Activated T-cell treated with anti-CD3 and anti-CD28 coated beads, Interleukin-2, amount 50 U/mL, for 48 hours (primary cell): ENCODE measurements at places on chromosomes 1 and 21.

GRCh38 chr21:40080385-40080784, 213.1 kb downstream of the PCP4 start:
- no peak for DNase-seq

DNA sequence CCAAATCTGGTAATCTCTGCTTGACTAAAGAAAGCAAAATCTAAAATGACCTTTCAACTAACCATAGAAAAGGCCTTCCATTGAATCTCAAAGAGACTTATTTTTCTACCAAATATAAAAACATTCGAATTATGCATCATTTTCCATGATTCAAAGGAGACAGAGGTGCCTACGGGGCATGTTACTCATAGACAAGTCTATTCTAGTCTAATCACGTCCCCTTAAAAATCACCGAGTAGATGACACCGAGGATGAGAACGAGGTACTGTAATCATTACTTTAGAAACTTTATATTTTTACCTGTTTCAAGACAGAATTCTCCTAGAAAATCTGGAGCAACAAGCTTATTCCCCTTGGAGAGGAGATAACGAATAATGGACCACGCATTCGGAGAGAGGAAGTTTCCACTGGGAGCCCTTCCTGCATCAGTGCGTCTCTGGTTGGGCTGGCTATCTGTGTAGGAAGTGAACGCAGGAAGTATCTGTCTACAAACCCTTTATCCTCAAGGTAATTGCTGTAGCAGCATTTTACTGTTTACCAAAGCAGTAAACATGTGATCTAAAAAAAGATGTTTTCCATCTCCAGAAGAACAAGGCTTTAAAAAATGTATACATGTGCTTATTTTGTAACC, 9.5 kb downstream of the ERG start:
- DNase-seq, result no peak

GRCh38 chr1:245678860-245679411, 524.2 kb downstream of the KIF26B start:
- no peak for DNase-seq

- no peak for DNase-seq
These were observed 84.3 kb downstream of the KCNK2 start for GRCh38 chr1:215166886-215167285.

DNA sequence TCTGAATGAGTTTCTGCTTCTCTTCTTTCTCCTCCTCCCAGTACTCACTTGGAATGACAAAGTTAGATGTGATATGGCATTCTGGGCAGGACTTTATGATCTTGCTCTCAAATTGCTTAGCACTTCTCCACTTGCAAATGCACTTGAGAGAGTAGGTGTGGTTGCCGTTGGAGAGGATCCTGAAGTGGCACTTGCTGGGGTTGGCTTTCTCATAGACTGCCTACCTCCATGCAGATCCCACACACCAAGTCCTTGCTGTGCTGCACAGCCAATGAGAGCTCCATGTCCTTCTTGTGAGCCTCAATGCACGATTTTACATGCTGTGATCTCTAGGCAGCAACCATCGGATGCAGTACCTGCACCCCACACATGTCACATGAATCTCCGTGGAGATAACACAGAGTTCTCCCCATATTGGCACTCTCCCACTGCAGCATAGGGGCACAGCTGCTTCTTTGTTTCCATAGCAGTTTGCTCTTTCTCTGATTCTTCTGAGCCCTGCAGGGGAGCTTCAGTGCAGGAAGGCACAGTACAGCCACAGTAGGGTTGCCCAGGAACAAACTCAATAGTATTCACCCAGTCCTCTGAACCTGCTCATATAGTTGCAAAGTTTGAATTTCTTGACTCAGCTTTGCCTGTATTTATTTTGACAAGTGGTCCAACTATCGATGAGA, 45.2 kb downstream of the ZNF691 start:
- DNase-seq, result no peak

DNA sequence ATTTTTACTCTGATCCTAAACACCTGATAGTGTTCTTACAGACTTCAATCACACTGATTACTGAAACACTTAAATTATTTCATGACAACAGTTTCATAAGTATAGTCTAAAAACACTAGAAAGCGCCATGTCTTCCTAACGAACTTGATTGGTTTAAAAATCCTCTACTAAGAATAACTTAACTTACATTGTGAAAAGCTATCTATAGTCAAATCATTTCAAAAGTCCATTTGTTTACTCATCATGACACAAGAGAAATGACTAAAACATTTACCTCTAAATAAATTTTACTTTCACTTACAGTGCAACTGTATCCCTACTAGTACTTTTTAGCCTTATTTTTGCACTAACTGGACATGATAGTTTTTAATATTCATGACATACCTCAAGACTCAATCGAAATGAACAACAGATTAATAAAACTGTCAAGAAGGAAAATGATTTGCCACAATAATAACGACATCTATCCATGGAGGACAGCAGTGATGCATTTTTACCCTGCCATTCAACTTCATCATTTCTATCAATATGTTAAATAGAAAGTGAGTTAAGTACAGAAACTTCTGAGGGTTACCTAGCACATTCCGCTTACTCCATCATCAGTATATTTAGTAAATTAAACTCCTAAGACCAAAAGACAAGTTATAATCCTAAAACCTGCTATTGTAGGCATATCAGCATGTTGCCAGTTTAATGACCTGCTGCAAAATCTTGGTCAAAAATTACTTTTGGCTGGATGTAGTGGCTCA, 38.4 kb downstream of the AHCTF1 start:
- DNase-seq, result no peak

GRCh38 chr1:155531624-155532023, 31.0 kb downstream of the ASH1L start:
- no peak for DNase-seq

DNA sequence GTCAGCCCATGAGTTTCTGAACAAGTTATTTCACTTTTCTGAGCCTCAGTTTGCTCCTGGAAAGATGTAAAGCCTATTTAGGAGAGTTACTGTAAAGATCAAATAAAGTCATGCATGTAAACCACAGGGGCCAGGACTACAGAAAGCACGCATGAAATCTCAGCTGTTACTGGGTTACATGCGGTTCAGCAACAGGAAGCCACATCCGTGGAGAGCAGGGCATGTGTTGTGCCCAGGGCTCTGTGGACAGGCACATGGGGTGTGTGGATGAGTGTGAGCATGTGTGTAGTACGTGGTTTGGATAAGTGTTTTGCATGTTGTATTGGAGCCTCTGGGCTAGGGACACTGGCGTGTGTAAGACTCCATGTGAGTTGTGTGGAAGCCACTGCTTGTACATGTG, 2.2 kb upstream of the EPHA2 start:
- peak; percentile 40 for DNase-seq

DNA sequence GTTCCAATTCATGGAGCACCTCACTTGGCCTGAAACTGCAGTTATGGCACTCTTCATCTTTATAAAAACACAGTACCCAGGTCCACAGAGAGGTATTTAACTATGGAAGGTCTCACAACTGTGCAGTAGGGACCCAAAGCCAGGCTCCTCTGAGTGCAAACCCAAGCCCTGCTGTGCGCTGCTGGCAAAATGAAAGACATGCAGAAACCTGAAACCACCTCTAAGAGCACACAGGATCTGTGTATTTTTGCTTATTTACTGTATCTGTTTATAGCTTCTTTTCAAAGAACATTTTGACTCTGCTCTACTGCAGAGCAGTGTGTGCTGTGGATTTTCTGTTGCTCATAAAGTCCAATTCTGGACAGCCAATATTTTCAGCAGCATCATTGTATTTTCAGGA, 166.6 kb downstream of the DSCAM start:
- no peak for DNase-seq

DNA sequence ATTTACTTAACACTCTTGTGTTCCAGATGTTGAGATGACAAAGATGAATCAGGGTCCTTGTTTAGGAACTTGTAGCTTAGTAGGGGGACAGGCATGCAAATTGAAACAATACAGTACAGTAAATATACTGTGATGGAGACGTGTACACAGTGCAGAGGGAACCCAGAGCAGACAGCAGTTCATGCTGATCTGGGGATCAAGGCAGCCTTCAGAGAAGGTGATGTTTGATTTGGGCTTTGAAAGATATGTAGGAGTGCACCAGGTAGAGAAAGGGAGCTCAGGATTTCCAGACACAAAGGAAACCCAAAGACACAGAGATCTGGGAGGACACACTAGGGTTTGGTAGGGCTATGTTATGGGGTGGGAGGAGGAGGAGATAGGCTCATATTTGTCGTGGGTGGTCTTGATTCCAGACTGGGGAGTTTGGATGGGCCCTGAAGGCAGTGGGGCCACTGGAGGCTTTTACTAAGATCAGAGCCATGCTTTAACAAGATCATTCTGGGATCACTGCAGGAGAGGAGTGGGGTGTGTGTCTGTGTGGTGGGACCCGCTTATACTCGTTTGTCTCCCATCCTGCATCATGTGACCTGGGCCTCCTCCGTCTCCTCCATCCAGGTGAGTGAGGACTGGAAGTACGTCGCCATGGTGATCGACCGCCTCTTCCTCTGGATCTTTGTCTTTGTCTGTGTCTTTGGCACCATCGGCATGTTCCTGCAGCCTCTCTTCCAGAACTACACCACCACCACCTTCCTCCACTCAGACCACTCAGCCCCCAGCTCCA, 7.8 kb downstream of the CHRNB2 start:
- no peak for DNase-seq

DNA sequence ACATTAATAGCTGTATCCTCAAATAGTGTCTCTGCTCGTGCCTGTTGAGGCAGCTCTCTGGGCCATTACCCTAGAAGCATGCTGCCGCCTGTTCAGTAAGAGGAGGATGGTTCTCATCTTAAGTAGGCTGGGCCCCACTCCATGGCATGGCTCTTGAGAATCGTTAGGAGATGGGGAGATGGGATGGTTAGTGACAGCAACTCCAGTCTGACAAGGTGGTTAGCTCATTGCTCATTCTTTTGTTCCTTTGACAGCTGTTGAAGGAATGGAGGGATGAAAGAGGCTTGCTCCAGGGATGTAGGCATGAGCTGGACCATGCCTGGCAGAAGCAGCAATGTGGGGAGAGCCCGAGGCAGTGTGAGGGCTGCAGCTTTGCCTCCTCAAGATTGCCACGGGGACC, 68.2 kb downstream of the MAP10 start:
- no peak for DNase-seq

DNA sequence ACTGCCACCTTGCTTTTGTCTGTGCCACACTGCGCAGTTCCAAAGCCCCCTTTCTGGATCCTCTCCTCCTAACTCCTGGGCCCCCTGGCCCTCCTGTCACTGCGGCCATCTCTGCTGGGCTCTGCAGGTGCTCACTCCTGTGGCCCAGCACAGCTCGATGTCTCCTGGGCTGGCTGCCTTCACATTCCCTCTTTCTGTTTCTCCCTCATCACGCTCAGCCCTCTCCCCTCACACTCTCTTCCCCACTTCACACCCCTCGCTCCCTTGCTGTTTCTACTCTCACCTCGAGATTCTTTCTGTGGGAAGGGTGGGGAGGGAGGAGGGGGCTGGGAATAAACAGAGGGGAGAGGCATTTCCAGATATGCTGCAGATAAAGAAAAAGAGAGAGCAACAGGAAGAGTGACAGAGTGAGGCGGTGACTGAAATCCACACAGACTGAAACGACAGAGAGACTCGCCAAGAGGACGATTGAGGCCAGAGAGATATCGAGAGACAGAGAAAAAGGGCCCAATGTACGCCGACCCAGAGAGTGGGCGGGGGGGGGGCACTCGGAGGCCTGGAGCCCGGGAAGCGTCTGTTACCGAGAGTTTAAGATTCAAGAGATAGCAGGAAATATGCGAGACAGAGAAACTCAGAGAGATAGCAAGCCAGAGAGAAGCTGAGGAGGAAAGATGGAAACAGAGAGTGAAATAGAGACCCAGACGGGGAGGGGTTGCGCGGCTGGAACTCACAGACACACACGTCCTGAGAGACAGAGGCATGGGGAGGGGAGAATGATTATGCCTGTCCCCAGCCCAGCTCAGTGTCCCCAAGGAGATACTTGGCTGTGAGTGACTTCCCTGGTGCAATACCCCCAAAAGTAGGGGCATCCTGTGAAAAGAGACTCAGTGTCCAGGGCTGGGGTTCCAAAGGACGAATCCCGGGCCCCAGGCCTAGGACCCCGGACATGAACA, 666 bp downstream of the CSF3R start:
- DNase-seq, result no peak

- no peak for DNase-seq
These were observed 34.1 kb downstream of the COL11A1 start for GRCh38 chr1:103074224-103074623.

DNA sequence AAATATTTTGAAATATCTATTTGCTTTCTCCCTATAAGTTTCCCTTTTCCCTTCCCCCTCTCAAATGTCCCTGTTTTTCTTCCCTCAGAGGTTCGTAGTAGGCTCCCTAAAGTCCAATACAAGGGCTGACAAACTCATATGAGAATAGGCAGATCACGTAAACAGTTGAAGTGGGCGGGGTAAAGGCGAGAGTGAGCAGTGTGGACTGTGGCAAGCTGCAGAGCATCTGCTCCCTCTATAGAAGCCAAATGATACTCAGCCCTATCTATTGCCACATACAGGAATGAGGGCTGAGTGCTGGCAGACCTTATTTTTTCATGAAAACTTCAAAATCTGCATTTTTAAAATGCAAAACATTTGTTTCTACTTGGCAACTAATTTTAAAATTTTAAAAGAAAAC, 26.3 kb downstream of the PRDX6 start:
- DNase-seq, result no peak

DNA sequence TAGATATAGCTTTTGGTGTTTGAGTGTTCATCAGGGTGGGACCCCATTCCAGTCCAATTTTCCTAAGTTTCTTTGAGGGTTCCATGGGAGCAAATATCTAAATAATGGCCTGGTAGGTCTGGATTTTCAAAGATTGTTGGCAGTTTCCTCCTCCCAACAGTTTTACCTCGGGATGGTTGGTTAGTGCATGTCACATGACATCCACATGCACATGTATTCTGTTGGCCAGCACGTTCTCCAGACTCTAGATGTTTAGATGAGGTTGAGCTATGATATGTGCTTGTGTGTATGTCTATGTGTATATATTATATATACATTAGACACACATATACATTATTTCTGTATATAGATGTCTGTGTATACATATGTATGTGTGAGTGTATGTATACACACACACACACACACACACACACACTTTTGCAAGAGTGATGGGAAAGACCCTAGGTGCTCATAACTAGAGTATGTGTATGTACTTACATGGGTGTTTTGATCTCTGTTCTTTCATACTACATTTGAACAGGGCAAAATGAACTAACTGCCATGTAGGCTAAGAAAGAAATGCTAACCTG, 5.6 kb downstream of the RGS4 start:
- no peak for DNase-seq

- no peak for DNase-seq
These were observed 176.3 kb downstream of the PTPRU start for GRCh38 chr1:29412591-29412990.

DNA sequence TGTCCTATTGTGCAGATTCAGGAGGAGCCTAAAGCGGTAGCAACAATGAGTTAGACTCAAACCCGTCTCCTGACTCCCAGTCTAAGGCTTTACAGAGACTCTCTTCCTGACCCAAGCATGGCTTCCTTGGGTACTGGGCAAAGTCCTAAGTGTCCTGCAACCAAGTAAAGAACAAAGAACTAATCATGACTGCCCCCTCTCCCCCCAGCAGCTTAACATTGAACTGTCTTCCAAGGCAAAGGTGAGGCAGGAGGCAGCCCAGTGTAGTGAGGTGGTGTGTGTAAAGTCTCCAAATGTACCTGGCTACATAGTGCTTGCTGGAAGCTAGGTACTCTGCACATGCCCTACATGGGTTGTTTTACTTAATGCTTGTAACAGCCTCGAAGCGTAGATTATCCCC, 2.3 kb downstream of the FABP3 start:
- no peak for DNase-seq

GRCh38 chr1:154954541-154954940, 1.4 kb downstream of the PBXIP1 start:
- no peak for DNase-seq

GRCh38 chr1:246629030-246629429, 62.8 kb downstream of the CNST start:
- no peak for DNase-seq
